NCI-H2081 treated with DMSO at 0.1 percent for 48 hours (cell line): ENCODE measurements at places on chromosomes 12 and 14.

- no peak for DNase-seq
These were observed 72.8 kb downstream of the SLC16A7 start for GRCh38 chr12:59668674-59669073.

DNA sequence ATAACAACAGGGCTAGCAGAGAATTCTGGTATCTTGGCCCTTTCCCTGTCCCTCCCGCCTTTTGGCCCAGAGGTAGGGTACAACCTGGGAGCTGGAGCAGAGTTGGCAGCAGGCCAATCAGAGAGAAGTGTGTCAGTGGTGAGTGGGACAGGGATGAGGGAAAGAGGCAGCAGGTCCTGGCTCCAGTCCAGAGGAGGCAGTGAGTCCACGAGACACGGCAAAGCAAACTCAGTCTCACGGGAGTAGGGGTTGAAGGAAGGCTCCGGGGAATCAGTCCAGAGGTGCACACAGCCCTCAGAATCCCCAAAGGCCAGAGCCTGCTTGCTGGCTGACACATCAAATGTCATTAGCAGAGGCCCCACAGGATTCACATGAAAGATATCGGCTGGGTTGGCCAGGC, 7.3 kb downstream of the PAN2 start:
- no peak for DNase-seq

GRCh38 chr12:3262470-3262869, 185.3 kb downstream of the TSPAN9 start:
- no peak for DNase-seq

- DNase-seq, result no peak
These were observed 16.6 kb upstream of the TSPAN11 start for GRCh38 chr12:30910038-30910350.

DNA sequence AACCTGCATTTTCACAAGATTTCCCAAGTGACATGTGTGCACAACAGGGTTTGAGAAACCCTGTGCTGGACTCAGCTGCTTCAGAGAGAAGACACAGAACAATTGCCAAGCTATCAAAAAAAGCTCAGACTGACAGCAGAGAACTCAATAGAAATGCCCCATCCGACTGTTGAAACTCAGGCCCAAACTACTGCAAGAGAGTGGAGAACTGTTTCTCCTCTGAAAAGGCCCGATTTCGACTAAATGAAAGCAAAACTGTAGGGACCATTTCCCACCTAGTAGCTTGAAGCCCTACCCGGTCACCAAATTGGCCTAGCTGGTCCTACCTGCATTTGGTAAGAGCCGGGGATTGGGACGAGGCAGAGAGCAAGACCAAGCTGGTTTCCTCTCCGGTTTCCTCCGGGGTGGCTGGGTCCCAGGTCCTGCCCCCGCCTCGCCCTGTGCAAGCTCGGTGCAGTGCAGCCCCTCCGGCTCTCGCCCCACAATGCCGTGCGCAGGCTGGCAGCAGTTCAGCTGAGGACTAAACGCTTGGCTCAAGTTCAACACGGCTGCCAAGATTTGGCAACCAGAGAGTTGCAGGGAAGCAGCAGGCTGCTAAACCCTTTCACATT, 1180.6 kb downstream of the VRK1 start:
- DNase-seq, result no peak

GRCh38 chr12:53696285-53696654, 20.4 kb upstream of the ATP5MC2 start:
- peak; percentile 80 for DNase-seq

DNA sequence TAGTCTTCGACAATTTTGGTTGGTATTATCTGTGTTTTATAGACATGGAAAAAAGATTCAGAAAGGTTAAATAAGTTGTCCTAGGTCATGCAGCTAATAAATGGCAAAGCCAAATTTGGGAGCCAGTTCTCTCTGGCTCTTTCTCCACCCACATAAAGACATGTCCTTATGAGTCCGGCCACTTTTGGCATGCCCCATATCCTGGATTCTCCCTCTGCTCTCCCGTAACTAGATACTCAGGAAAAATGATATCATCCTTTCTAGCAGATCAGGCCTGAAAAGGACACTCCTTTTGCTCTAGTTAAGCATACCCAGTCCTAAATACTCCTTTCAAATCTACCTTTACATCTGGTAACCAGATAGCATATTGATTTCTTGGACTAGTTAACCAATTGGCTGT, 64.4 kb downstream of the TTLL5 start:
- no peak for DNase-seq

- no peak for DNase-seq
These were observed 353.2 kb downstream of the BCAT1 start for GRCh38 chr12:24595652-24596235.

- DNase-seq, result no peak
These were observed 19.4 kb downstream of the TMEM116 start for GRCh38 chr12:111993292-111994150.

- no peak for DNase-seq
These were observed 134.0 kb downstream of the DIO2 start for GRCh38 chr14:80077262-80077661.

GRCh38 chr12:33357181-33357580, 82.4 kb downstream of the SYT10 start:
- no peak for DNase-seq

DNA sequence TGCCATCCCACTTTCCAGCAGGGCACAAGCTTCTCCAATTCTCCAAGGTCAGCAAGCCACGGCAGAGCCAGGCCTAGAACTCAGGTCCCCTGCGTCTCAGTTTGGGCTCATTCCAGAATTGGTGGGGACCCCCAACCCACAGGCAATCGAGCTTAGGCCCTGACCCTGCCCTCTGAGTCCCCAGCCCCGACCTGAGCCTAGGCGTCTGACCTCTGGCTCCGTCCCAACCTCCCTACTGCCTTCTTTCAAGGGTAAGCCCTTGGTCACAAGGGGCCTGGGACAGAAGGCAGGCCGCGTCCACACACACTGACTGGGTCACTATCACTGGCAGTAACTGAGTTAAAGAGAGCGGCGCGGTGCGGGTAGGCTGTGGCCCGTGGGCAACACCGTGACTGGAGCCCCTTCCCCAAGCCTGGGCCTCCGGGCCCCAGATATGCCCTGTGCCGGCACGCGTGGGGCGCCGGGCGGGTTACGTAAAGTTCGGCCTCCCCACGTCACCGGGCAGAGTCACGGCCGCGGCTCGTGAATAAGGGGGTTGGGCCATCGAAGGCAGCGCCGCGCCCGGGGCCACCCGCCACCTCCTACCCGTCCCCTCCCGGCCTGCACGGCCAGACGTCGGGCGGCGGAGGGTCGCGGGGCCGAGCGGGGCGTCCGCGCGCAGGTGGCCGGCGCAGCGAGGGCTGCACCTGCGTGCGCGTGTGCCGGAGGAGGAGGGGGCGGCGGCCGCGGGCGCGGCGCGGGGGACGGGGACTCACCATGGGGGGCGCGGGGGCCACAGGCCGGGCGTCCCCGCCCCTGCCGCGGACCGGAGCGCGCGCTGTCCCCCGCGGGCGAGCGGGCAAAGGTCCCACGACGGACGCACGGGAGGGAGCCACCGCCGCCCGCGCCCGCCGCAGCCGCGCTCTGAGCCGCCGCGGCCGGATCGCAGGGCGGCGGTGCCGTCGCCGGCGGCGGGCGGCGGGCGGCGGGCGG, 516 bp downstream of the ANKRD9 start:
- no peak for DNase-seq

DNA sequence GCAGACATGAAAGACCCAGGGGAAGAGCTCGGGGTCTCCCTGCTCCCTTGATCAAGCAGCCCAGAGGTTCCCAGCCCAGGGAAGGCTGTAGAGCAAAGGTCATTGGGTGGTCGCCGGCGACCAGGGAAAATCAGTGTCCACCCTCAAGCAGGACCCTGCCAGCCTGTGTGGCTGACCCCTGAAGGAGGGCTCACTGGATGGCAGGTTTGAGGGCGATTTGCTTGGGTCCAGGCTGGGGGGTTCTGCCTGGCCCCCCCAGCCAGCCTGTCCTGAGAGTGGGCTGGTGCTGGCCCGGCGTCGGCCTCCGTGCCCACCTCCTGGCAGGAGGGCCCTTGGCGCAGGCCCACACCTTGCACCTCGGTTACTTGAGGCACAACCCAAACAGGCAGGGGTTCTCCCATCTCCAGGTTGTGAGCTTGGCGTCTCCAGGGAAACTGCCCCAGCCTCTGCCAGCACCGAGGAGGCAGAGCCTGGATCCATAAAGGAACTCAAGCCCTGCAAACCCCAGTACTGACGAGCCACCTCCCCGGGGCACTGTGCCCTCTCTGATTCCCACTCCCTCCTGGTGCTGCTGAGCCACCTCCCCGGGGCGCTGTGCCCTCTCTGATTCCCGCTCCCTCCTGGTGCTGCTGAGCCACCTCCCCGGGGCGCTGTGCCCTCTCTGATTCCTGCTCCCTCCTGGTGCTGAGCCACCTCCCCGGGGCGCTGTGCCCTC, 329.0 kb upstream of the SFSWAP start:
- no peak for DNase-seq

GRCh38 chr14:76754586-76754985, 6.7 kb upstream of the VASH1 start:
- no peak for DNase-seq

DNA sequence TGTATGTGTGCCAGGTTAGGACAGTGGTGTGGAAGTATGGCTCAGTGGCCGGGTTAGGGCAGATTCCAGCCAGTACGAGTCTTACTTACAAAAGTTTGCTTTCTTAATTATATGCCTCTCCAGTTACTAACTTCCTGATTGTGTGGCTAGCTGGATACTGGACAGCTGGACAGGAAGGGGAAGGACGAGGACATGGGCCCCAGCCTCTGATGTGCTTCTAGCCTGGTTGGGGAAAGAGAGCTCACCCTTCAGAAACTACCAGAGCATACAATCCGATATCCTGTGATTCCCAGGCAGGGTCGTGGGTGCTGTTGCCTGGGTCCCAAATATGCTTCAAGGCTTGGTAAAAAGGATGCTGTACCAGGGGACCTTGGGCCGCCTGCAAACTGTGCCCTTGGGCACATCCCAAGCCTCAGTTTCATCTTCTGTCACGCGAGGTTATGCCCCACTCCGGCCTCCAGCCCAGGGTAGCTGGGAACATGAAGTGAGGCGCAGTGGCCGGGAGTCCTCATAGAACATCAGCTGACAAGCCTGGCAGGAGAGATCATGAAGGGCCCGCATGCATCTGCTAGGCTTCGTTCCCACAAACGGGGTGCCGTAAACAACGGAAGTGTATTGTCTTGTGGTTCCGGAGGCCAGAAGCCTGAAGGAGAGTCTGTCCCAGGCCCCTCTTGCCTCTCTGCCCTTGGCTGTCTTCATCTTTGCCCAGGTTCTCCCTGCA, 23.2 kb upstream of the RIN3 start:
- DNase-seq, result no peak

DNA sequence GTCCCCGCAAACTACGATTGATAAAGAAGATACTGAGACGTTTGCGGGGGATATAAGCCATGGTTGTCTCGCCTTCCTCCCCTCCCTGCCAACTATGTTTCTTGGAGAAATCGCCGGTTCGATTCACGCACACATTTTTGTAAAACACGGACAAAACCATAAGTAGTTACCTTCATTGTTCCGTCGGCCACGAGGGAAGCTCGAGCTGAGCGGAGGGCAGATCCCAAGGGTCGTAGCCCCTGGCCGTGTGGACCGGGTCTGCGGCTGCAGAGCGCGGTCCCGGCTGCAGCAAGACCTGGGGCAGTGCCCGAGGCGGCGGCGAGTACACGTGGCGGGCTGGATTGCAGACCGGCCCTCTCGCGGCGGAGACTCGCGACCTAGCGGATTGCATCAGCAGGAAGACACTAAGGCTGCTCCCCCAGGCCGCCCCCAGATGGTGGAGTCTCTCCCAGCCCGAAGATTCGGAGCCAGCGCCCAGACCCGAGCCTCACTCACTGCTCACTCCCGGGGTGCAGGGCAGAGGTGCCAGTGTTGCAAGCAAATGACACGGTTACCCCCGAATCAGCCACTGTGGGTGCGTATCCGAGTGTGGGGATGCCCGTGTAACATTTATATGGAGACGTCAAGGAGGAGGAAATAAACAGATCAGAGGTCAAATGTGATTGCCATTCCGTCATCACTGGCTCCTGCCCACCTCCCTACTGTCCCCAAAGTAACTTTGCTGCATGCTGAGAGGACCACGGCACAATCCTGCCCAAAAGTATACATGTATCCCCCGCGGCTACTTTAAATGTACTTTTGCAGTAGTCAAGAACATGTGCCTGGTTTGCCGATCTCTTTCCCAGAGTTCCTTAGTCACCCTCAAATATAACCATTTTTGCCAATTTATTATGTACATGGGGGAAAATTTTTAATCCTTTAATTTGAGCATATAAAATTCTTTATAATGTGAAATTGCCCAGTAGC, at the start of gene BCAT1:
TSS of gene BCAT1 (minus strand) at position 345 of the 966 bp plus-strand sequence. CDS start at position 176, 169 bp downstream.
- no peak for DNase-seq

- no peak for DNase-seq
These were observed 146.6 kb downstream of the EFCAB11 start for GRCh38 chr14:89807892-89808291.

DNA sequence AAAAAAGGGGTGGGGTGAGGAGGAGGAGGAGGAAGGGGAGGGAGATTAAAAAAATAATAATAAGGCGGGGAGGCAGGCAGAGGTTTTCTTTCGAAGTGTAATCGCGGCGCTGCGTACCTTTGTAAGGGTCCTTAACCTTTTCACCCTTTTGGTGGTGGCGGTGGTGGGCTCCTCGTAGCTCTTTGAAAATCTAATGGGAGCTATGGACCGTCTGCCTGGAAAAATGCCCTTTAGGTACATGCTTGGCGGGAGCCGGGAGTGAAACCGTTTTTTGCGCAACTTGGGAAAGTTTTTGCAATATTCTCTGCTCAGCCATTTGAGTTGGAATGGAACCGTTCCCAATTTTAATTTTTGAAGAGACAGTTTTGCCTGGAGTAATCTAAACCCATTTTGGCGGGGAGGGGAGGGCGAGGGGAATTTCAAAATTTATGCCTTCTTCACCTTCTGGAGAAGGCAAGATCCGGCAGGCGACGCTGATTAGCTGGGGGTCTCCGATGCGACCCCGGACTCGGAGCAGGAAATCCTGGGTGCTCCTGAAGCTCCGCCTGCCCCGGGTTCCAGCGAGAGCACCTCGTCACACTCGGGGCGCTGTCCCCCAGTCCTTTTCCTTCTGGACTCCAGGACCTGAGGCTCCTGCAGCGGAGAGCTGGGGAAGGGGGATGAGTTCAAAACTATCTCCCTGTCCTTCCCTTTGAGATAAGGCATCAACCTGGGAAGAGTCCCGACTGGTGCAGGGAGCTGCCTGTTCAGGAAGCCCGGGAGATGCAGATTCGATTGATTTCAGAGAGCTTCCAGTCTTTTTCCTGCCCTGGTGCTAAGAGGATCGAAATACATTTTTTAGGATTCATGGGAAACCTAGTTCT, 74.6 kb upstream of the TBX5 start:
- DNase-seq, result no peak

- no peak for DNase-seq
These were observed 8.6 kb downstream of the PDE3A start for GRCh38 chr12:20376984-20377383.
